ENCODE measurements at places on chromosomes 2 and 18.
A peak's percentile ranks its signal among the peaks of the same experiment; 100 is the strongest.

- no peak for DNase-seq
These were observed 53.4 kb downstream of the WIPF1 start for GRCh38 chr2:174544156-174544555.

GRCh38 chr18:58194028-58194427 lies 150.0 kb downstream of the NEDD4L start:
- peak; percentile 48 for DNase-seq

GRCh38 chr2:239390546-239391285 lies 10.1 kb downstream of the HDAC4 start:
- DNase-seq: no peak

DNA sequence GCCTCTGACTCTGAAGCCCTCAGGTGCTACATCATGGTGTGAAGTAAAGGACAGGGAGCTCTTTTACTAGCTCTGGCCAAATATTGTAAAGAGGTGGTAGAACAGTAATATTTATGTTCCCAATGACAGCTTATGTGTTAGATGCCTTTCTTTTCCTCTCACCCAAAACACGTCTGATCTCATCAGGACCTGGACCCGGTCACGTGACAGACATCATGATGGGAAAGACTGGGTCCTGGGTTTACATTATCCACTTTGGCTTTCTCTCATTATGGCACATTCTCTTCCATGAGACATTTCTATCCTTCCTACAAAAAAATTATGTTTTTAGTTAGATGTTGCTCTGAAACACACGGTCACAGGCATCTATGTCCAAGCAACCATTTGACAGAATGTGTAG lies 548.7 kb upstream of the CDH7 start:
- no peak for DNase-seq

GRCh38 chr2:127408807-127409099 lies 9.5 kb upstream of the PROC start:
- DNase-seq: no peak

GRCh38 chr2:119494163-119494790 lies 30.0 kb downstream of the SCTR start:
- DNase-seq: no peak

DNA sequence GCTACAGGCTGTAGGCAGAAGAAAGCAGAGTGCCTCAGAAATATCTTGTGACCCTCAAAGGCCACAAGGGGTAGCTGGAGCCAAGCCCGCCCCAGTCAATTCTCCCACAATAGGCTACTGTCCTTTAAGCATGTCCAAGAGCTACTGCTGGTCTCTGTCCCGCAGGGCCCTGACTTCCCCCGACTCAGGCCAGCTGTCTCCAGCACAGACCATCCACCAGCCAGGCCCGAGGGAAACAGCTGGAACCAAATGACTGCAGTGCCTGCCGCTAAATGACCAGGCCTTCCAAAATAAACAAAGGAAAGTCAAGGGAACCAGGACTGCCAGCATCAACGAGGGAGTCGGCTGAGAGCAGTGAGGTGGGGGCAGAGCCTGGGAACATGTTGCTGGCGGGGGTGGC lies 36.7 kb downstream of the MCFD2 start:
- no peak for DNase-seq

DNA sequence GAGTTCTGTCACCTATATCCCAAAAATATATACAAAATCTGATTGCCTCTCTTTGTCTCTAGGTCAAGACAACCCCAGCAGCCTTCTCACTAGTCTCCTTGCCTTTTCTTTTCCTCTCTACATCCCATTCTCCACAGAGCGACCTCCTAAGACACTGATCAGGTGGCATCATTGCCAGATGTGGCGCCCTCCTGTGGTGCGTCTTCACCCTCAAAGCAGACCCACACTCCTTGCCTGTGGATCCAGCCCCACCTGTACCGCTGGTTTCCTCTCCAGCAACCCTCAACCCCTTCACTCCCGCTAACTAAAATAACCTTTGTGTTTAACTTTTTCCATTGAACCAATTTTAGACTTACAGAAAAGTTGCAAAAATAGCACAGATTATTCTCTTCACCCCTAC lies 273.3 kb downstream of the GLI2 start:
- DNase-seq: peak; percentile 60

DNA sequence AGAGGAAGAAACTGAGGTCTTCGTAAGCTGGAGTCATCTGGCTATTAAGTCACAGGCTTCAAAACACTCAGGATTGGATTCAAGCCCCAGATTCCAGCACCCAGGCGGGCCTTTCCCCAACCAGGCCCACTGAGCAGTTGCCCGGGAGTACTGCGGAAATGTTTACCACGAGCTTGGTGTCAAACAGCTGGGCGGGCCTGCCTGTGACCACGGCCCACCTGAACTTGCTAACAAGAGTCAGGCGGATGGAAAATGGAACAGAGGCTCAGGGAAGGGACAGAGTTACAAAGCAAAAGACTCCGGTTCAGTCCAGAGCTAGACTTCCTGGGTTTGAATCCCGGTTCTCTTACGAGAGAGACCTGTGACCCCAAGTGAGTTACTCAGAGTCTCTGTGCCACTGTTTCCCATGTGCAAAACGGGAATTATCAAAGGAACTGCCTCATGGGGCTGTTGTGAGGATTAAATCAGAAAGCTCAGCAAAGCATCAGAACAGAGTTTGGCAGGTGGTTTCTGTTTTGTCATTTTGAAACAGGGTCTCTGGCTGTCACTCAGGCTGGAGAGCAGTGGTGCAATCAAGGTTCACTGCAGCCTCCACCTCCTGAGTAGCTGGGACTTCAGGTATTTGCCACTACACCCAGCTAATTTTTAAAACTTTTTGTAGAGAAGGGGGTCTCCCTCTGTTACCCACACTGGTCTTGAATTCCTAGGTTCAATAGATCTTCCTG lies 49.0 kb upstream of the TFCP2L1 start:
- no peak for DNase-seq

- no peak for DNase-seq
These were observed 35.2 kb downstream of the CYRIA start for GRCh38 chr2:16630463-16630862.

GRCh38 chr2:221262651-221263050 lies 309.5 kb downstream of the EPHA4 start:
- DNase-seq: no peak

GRCh38 chr2:126877861-126878565 lies 20.7 kb upstream of the TEX51 start:
- no peak for DNase-seq

DNA sequence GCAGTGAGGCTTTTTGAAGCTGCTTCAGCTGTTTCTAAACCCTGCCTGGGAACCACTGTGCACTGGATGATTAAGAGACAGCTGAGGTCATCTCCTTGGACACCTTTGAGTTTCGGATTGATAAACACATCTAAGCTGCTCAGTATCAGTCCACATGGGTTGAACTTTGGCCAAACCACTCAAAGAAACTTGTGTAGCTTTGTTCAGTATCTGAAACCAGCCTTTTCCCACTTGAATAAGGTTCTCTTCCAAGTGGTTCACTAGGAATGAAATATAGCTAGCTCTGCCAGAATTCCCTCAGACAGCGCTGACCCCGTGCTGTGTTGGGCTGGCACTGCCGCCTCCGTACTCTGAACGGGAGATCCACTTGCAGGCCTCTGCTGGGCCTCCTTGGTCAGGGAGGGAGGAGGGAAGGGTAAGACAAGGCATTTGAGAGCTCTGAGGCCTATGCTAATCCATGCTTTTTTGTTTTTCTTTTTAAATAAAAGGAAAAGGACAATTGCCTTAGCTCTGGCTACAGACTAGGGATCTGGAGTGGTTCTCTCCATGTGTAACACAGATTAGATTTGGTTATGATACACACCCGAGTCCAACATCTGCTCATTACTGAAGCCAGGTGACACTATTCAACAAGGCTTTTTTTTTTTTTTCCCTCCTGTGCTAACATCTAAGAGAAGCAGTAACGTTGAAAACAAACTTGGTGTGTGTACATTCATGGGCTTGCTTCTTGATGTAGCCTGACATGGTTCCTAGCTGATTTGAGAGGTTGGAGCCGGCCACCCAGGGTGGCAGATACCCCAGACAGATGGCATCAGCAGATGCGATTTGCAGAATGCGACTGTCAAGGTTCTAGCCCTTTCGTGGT lies 67.7 kb downstream of the NCK2 start:
- DNase-seq: no peak

DNA sequence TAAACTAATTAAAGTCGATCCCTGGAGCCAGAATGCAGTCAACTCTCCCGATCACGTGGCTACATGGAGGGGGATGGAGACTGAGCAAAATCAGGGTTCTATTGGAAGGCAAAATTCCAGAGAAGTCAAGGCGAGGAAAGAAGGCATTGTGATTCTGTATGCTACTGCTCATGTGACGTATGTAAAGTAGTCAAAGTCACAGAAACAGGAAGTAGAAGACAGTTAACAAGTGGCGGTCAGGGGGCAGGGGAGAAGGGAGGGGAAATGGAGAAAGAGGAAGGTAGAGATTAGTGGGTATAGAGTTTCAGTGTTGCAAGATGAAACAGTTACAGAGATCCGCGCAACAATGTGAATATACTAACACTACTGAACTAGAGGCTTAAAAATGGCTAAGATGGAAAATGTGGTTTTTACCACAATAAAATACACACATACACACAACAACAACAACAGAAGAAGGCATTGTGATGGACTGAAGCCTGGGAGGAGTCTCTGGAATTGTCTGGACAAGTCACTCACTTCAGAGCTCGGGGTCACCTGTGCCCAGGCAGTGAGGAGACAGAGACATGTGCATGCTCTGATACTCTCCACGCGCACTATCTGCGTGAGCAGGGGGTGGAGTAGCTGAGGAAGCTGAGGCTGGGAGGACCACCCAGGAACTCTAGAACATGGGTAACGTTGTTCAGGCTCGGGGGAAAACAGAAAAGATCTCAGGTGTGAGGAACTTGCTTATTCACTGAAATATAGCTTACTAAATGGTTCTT lies 89.9 kb upstream of the CDCA7 start:
- no peak for DNase-seq

DNA sequence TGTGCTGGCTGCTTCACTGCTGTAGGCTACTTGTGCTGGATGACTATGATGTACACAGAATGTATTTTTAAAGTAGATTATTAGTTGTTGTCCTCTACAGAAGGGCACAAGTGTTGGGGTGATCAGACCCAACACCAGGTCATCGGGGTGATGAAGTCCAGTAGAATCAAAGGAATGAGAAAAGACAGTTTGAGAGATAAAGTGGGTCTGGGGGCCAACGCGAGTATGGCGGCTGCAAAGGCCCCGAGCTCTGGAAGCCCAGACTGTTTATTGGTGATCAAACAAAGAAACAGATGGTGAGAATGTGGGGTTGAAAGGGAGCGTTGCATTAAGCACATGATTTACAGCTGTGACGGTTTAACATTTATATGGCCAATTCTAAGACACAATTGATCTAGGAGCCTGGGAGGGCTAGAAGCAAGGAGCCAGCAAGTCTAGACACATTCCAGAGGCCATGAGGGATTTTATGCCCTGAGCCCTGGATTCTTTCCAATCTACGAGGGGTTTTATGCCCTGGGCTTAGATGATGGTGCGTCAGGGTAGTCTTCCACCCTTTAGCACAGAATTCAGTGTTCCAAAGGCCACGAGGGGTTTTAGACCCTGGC lies 153.5 kb downstream of the AGPS start:
- DNase-seq: no peak

DNA sequence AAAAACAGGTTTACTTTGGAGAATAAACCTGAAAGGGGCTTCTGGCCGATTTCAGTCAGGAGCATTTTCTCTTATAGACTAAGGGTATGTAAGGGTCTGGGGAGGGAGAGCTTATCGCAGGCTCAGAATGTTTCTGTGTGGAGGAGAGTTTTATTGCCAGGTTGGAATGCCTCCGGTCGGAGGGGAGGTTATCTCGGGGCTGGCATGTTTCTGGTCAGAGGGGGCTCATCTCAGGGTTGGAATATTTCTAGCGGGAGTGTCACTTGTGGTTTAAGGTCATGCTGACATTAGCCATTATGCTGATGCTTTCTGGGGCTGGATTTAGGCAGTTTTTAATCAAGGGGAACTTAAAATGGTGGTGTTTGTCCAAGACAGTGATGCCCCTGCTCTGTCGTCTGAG lies 333.6 kb downstream of the METTL4 start:
- no peak for DNase-seq

DNA sequence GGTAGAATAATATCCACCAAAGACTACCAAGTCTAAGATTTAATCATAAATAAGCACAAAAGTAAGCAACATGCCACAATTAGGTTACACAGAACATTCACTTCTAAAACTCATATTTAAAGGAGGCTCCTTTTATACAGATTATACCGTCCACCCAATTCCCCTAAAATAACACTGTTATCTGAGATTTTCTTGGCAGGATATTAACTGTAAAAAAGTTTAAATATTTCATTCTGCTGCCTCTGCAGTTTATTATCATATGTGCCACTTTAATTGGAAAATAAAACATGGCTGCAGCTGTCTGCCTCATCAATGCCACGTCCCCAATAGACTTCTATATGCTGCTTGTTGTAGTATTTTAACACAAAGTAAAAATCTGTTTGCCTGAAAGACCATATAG lies 140.9 kb downstream of the DTNB start:
- DNase-seq: no peak

GRCh38 chr2:98453531-98453930 lies 8.9 kb downstream of the INPP4A start:
- DNase-seq: no peak

DNA sequence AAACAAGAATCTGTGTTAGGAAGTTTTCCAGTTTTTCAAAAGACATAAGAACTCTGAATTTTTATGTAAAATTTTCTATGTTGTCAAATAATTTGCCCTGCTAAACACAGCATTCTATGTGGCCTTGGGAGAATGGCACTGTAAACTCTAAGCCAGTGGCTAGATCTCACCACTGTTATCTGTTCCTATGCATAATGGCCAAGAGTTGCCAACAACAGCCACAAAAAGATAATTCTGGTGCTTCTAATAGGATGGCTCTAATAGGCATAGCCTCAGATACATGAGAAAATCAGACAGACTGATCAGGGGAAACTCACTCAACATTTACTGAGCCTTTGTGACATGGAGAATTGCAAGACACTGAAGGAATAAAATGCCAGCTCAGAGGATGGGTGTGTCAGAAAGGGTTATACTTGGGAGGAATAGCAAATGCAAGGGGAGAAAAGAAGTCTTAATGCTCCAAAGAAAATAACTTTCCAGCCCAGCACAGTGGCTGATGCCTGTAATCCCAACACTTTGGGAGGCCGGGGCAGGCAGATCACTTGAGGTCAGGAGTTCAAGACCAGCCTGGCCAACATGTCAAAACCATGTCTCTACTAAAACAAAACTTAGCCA lies 63.7 kb downstream of the COBLL1 start:
- DNase-seq: no peak

GRCh38 chr2:37786854-37787253 lies 115.4 kb upstream of the CDC42EP3 start:
- DNase-seq: no peak

- no peak for DNase-seq
These were observed 68.5 kb downstream of the SFXN5 start for GRCh38 chr2:73003027-73003426.

GRCh38 chr2:99488539-99489062 lies 1.2 kb downstream of the REV1 start:
- DNase-seq: peak; percentile 13

Measured in endothelial cell (in vitro differentiated cells).